ENCODE measurements at places on chromosomes 5 and 9.

DNA sequence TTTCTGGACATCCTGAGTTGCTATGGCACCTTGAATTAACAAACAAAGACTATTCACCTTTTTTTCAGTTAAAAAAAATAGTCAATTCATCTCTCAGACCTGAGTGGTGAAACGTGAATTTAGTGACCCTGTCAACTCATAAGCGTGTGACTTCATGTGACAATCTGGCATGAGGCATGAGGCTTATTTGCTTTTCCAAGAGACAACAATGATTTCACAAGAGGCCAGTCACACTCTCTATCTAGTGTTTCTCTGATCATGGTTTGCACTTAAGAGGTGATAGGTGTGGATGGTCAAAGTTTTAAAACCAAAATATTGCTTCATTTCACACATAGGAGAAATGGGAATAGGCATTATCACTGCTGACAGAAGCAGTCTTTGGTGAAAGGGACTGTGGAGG, 559.6 kb upstream of the ACO1 start:
- DNase-seq = no peak

GRCh38 chr5:129057329-129057728, 37.2 kb upstream of the ISOC1 start:
- DNase-seq = no peak

DNA sequence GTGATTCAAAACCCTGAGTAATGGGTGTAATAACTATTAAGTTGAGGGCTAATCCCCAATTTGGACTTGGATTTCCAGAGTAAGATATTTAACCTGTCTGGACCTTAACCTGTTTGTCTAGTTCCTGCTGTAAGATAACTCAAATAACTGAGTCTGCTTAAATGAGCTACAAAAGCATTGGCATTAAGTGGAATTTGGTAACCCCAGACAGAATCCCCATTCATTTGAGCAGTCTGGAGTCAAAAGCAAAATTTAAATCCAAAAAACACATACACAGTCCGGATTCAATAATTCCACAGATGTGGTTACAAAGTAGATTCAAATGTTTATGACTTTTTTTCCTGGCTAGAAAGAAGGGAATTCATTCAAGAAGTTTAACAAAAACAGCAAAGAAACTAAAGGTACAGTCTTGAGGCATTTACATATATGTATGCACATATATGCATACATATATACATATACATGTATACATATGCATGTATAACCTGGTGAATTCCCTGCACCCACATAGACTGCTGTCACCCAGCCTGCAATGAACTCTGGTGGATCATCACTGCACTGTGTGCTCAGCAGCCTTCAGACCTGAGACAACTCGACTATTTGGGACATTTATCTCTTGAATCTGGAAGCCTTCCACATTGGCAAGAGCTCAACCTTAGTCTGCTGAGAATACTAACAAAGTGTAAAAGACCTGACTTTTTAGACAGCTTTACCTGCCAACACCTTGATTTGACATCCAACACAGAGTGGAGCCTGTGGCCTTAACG, 205.4 kb downstream of the LURAP1L start:
- no peak for DNase-seq

- DNase-seq = no peak
These were observed 106.2 kb downstream of the RXRA start for GRCh38 chr9:134432471-134432870.

- no peak for DNase-seq
These were observed 597.0 kb downstream of the EBF1 start for GRCh38 chr5:158502686-158503085.

GRCh38 chr5:15463231-15463980, 36.6 kb upstream of the FBXL7 start:
- no peak for DNase-seq

GRCh38 chr9:34506623-34507022, 16.2 kb downstream of the ENHO start:
- DNase-seq = no peak

- DNase-seq = no peak
These were observed 124.4 kb upstream of the GPR151 start for GRCh38 chr5:146640285-146640896.

GRCh38 chr9:94802251-94802650, 75.8 kb downstream of the AOPEP start:
- DNase-seq = no peak

Data from activated CD4-positive, alpha-beta T cell treated with anti-CD3 and anti-CD28 coated beads, Interleukin-2, amount 50 U/mL, for 24 hours (primary cell).